ENCODE measurements at places on chromosomes 12 and 14.

DNA sequence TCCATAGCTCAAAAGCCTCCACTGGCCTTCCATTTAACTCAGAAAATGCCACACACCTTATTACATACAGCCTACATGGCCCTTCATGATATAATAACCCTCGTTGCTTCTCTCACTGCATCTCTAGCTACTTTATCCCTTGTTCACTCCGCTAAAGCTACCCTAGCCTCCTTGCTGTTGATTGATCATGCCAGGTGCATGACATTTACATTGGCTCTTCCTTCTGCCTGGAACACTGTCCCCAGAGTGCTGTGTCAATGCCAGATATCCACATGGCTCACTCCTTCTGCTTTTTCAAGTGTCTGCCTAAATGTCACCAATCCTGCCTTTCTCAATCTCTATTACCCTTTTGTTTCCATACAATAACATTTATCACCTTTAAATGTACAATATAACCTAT is 58.3 kb downstream of the CAND1 start:
- peaks cover 7% of the 10 kb centered on the region for H3K4me1 ChIP-seq
- H3K36me3 ChIP-seq = no peaks in the 10 kb centered on the region
- DNase-seq = no peak
- no peak overlapping the region for H3K4me3 ChIP-seq
- peaks cover 4% of the 10 kb centered on the region for H3K27me3 ChIP-seq

DNA sequence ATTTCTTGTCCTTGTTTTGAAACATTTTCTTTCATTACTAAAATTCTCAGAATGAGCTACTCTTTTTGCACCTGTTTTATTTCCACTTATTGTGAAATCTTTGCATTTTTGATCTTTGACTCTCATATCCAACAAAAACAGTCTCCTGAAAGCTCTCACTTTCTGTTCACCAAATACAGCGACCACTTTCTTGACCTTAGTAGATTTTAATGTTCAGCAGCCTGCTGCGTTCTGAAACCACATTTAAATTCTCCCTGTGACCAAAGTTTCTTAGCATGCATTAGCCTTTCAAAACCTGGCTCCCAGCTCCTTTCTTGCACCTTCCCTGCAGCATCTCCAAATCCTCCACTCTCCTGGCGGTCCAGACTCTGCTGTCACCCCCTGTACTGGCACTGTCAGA is 404.4 kb upstream of the PDE3A start:
- H3K4me3 ChIP-seq = no peak overlapping the region
- no peaks in the 10 kb centered on the region for H3K36me3 ChIP-seq
- H3K4me1 ChIP-seq = no peaks in the 10 kb centered on the region
- no peak for DNase-seq
- no peaks in the 10 kb centered on the region for H3K27me3 ChIP-seq
- no peak overlapping the region for H3K27ac ChIP-seq

DNA sequence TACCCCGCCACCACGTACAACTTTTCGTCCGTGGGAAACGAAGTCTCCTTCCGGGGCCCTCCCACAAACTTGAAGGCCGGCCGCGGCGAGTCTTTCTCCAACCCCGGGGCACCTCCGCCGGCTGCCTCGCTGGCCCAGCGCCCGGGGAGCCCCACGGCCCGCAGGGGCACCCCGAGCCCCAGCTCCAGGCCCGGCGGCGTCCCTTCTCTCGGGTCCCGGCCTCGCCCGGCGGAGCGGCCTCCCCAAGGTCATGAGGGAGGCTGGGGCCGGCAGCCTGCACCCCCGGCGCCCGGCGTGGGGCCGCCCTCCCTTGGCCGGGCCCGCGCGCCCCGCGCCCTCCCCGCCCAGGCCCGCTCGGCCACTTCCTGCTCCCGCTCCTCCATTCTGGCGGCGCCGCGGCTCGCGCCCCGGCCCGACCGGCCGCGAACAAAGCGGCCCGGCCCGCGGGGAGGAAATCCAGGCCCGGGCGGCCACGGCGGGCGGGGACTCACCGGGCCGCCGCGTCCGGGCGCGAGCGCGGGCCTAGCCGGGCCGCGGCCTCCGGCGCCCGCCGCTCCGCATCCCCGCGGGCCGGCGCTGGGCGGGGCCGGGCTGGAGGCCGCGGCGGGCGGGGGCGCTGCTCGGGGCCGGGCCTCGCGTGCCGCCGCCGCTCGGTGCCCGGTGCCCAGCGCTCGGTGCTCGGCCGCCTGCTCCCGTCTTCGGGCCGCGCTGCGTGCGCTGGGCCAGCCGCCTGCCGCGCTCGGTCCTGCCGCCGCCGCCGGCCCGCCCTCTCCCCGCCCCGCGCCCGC is at the start of gene AKT1:
AKT1 (minus strand) TSS at position 756 of the 788 bp plus-strand sequence. CDS start 3,105 bp downstream, outside the sequence.
- H3K4me1 ChIP-seq = peaks cover 41% of the 10 kb centered on the region
- no peaks in the 10 kb centered on the region for H3K36me3 ChIP-seq
- H3K4me3 ChIP-seq = peak within 1 kb of the TSS; percentile 86
- peaks cover 2% of the 10 kb centered on the region for H3K27me3 ChIP-seq

DNA sequence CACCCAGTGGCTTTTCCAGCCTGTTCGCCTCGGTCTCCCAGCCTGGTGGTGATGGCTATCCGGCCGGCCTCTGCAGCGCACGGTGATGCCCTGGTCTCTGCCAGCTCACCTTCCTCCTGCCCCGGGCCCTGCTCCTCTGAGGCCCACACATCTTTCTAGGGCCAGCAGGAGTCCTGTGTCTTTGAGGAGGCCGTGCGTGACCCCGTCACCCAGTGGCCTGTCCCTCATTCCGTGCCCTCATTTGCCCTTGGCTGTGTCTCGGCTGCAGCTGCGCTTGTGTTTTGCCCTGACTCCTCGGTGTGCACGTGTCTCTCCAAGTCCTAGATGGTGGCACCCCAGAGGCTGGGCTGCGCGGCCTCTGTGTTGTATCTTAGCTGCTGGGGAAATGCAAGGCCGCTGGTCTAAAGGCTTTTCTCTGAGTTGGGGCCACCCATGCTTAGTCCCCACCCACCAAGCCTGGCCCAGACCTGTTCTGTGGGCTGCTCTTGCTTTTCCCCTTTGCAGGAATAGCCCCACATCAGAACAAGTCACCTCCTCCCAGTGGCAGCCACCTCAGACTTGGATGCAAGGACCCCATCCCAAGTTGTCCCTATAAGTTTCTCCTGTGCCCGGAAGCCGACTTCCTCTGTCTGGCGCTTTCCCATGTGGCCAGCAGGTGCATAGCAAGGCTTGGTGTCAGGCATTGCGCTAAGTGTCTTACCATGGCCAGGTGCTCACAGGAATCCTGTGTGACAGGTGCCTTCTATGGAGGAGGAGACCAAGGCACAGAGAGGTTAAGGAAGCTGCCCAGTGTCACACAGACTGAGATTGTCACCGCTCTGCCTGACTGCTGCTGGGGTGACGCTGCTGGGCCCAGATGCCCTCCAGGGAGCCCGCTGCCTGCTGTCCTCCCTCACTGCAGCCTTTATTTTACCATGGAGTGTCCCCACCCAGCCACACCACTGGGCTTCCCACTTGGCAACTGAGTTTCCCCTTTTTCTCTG is 64.5 kb downstream of the TSPAN9 start:
- H3K4me3 ChIP-seq = no peak overlapping the region
- no peaks in the 10 kb centered on the region for H3K4me1 ChIP-seq
- no peak overlapping the region for H3K27ac ChIP-seq
- DNase-seq = no peak
- peaks cover 1% of the 10 kb centered on the region for H3K27me3 ChIP-seq

- DNase-seq = no peak
- H3K27ac ChIP-seq = no peak overlapping the region
- H3K36me3 ChIP-seq = no peaks in the 10 kb centered on the region
- no peaks in the 10 kb centered on the region for H3K27me3 ChIP-seq
- no peaks in the 10 kb centered on the region for H3K4me1 ChIP-seq
Measured at GRCh38 chr14:27642251-27642866, 1044.5 kb upstream of the NOVA1 start.

GRCh38 chr14:75066691-75067090 is 2.8 kb upstream of the ZC2HC1C start:
- H3K27ac ChIP-seq = no peak overlapping the region
- H3K4me1 ChIP-seq = peaks cover 25% of the 10 kb centered on the region
- no peaks in the 10 kb centered on the region for H3K27me3 ChIP-seq
- no peaks in the 10 kb centered on the region for H3K36me3 ChIP-seq
- no peak for DNase-seq

GRCh38 chr12:49644620-49644994 is 21.2 kb downstream of the PRPF40B start:
- H3K27me3 ChIP-seq = no peaks in the 10 kb centered on the region
- peaks cover 29% of the 10 kb centered on the region for H3K4me1 ChIP-seq
- H3K4me3 ChIP-seq = peak overlapping the region; percentile 33
- no peaks in the 10 kb centered on the region for H3K36me3 ChIP-seq
- H3K27ac ChIP-seq = peak overlapping the region; percentile 73
- peak; percentile 81 for DNase-seq

DNA sequence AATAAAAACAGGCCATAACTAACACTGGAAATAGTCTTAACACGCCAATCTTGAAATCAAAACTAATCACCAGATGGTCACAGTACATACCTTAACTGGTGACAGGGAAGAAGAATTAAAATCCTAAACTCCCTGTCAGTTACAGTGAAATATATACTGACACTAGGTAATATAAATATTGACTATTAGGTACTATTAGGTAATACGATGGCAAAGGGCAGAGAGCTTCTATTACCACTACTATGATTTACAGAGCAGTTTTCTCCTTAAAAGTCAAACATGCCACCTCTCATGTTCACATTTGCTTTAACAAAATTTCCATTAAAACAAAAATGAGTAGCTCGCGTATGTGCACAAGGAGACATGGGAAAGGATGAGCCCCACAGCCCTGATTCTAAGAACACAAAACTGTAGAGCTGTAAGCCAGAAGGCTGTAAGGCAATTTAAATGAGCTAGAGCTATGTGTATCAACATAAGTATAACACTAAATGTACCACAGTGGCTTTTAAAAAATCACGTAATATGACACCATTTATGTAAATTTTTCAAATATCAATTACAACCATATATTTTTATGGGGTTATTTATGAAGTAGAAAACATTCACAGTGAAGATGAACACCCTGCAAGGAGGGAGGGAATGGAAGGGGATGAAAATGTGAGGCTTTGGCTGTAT is 19.1 kb downstream of the SETD3 start:
- peak overlapping the region; percentile 44 for H3K27ac ChIP-seq
- peaks cover 58% of the 10 kb centered on the region for H3K4me1 ChIP-seq
- H3K4me3 ChIP-seq = peak overlapping the region; percentile 59
- H3K36me3 ChIP-seq = peaks cover 39% of the 10 kb centered on the region

DNA sequence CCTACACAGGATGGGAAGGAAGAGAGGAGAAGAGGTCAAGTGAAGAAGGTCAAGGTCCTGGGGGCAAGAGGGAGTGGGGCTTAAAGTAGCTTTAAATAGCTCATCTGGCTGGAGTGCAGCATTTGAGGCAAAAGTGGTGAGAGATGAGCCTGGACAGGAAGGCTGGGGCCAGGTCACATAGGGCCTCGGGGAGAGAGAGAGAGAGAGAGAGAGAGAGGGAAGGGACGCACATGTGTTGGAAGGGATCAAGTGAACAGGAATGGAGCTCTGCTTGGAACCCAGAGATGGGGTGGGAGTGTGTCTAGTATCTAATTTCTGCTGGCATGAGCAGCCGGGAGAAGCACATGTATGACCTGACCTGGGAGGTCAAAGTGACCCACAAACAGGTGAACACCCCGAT is 407.5 kb downstream of the MED13L start:
- H3K36me3 ChIP-seq = no peaks in the 10 kb centered on the region
- H3K27me3 ChIP-seq = peaks cover 3% of the 10 kb centered on the region
- DNase-seq = no peak
- H3K27ac ChIP-seq = no peak overlapping the region
- peaks cover 5% of the 10 kb centered on the region for H3K4me1 ChIP-seq
- no peak overlapping the region for H3K4me3 ChIP-seq

- no peaks in the 10 kb centered on the region for H3K36me3 ChIP-seq
- H3K4me3 ChIP-seq = peak overlapping the region; percentile 15
- H3K27me3 ChIP-seq = peaks cover 2% of the 10 kb centered on the region
- DNase-seq = no peak
Measured at GRCh38 chr14:99181804-99182520, 90.0 kb downstream of the BCL11B start.

All from immature natural killer cell (primary cell).